Activated CD8-positive, alpha-beta T cell treated with anti-CD3 and anti-CD28 coated beads for 36 hours (primary cell): ENCODE measurements at places on chromosomes 4 and X. TPM values are rescaled to one million over a fixed set of nuclear protein-coding genes. Genes with fewer than 3 reads are reported as not detected.

- no peak for DNase-seq
- no peak overlapping the region for H3K4me3 ChIP-seq
- no peaks in the 10 kb centered on the region for H3K36me3 ChIP-seq
- no peak overlapping the region for H3K27ac ChIP-seq
- H3K27me3 ChIP-seq: peaks cover 12% of the 10 kb centered on the region
Measured at GRCh38 chr4:53895137-53895536, 169.3 kb downstream of the CHIC2 start.

- no peak overlapping the region for H3K27ac ChIP-seq
- H3K4me3 ChIP-seq: no peak overlapping the region
- peaks cover 10% of the 10 kb centered on the region for H3K36me3 ChIP-seq
- H3K4me1 ChIP-seq: peaks cover 46% of the 10 kb centered on the region
- H3K27me3 ChIP-seq: no peaks in the 10 kb centered on the region
Measured at GRCh38 chrX:7082556-7082955, 65.0 kb upstream of the STS start.

DNA sequence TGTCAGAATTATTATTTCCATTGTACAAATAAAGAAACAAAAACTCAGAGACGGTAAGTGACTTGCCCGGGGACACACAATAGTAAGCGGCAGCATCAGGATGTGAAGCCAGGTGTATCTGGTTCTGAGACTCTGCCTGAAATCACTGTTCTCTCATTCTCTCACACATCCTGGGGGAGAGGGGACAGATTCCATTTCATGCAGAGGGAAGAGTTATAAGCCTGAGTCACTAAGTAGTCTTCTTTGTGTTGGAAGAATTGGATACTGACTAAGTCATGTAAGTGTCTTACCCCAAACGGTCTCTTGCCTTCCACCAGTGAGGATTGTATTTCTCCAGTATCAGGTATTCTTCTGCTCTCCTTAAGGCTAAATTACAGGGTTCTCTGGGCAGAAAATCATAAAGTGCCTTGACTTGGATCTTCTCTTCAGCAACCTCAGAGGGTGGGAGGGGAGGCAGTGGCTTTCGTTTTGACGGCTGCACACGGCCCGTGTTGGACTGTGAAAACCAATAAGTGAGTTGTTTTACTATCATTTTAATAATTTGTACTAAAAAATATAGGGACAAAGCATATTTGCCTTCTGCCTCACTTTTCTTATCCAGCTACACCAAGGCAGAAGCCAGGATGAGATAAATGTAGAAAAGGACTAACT, 21.9 kb downstream of the TXK start:
- H3K27me3 ChIP-seq: no peaks in the 10 kb centered on the region
- peaks cover 62% of the 10 kb centered on the region for H3K4me1 ChIP-seq
- H3K27ac ChIP-seq: peak overlapping the region; percentile 81
- peak overlapping the region; percentile 65 for H3K4me3 ChIP-seq
- DNase-seq: peak; percentile 54

IL3RA gene
- not detected for total RNA-seq

BRS3 gene
- not detected for total RNA-seq

MAGEA9B gene
- total RNA-seq: not detected

NXF2B gene
- not detected for total RNA-seq

ETDA gene
- total RNA-seq: not detected
